ENCODE measurements at places on chromosomes 16 and 17. TPM values are rescaled to one million over a fixed set of nuclear protein-coding genes. Genes with fewer than 3 reads are reported as not detected.

DNA sequence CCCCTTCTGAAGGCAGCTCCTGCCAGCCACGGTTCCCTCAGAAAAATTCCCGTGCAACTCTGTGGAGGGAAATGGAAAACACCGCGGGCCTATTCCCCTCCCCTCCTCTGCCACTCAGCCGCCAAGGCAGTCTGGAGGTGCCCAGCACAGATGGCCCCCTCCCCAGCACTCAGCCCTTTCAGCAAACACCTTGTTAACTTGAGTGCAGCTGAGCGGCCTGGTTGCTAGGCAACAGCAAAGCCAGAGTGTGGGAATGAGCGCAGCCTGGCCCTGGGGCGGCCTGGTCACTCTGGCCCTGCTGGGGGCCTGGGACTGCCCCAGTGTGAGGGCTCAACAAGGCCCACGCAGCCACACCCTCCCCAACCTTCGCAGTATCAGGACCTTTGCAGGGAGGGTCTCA, 32.8 kb downstream of the CACNA1G start:
- no peak for DNase-seq

DNA sequence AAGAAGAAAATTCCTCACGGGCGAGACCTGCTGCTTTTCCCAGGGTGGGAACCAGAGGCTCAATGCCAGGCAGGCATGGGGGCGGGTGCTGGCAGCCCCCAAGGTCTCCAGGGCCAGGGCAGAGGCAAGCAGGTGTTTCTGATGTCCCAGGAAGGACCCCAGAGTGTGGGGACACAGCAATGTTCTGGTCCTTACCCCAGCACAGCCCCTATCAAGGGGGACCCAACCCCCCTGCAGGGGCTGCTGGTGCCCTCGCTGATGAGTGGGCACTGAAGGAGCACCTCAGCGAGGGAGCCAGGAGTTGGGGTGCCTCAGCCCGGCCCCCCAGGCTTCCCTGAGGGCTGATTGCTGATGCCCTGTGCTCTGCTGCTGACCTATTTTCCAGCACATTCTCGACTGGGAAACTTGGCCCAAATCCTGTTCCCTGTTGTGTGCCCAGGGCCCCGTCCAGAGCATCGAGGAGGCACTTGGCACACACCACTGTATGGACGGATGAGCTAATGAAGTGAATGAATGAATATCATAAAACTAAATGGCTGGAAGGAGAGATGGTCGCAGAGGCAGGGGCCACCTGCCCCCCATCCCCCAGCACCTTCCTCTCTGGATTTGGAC, 2.8 kb downstream of the DBNDD1 start:
- DNase-seq = no peak

DNA sequence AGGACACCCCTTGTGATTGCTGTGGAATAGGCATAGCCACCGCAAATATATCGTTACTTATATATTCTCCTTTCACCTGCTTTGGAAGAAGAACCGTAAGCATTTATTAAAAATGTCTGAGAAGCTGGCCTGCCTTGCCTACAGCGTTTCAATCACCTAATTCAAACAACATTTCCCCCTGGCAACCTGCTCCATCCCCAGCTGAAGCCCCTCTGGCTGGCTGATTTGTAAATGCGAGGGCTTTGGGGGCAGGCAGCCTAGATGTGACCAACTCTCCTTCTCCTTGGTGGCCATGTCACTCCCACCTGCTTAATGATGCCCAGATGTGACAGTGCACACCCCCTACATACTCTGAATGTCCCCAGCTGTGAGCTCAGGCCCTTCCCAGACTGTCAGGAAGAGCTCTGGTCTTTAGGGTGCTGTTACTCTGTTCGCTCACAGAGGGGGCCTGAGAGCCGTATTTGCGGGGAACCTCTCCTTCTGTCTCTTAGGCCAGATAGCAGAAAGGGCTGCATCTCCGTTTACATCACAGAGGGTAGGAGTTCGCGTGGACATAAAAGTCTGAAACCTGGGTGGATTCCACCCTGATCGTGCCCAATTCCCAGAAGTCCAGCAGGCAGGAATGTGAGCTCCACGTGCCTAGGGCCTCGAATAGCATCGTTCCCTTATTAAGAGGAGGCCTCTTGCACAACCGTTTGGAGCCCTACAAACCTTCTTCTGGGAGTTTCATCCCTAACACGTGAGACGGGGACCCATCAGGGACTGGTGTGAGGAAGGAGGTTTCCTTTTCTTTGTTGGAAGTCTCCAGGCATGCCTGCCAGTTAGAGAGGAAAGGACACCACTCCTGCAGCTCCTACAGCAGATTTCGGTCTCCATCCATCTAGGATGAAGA, 2.4 kb upstream of the SDK2 start:
- no peak for DNase-seq

DNA sequence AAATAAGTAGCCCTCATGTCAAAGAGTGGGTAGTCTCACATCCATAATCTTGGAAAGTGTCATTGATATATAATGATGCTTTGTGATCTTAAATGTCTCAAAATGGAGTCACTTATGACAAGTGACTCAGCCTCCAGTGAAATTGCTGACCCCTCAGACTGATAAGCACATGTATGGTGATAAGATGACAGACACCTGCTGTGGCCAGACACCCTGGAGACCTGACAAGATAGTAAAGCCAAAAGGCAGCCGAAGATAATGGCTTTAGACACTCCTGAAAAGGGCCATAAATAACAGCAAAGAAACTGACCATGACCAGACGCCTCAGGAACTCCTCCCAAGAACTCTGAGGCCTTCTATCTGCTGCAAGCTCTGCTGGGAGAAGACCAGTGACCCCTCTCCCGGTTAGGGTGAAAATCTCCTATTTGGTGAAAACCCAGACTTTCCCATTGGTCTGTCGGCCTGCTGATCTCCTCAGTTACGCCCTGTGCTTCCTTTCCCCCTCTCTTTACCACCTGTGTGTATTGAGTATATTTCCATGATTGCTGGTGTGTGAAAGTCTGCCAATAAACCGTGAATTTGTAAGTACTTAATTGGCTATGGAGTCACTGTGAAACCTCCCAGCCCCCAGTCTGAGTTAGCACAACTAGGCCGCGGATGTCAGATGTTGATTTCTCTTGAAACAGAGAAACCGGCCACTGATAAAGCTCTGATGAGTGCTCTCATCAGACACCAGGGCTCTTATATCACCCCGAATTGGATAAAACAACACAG, 226.7 kb upstream of the MYOCD start:
- no peak for DNase-seq

- DNase-seq = no peak
Observed at GRCh38 chr16:21524068-21524751, 75.2 kb upstream of the METTL9 start.

- no peak for DNase-seq
Observed at GRCh38 chr17:61221597-61222471, 177.8 kb upstream of the TBX2 start.

DNA sequence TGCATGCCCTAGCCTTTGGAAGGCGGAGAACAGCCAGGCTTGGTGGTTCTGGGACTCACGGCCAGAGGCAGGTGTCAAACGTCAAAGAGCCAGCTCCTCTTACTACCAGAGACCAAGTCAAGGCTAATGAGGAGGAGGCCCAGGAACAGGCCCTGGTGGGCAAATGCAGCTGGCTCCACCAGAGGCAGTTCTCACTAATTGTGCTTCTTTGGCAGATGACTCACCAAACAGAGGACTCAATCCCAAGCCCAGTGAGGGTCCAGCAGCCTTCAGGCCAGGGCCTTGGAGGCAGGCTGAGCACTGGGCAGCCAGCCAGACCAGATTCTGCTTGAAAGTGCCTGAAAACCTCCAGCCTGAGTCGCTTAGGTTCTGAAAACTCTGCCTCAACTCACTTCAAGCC, 336.5 kb upstream of the CDH5 start:
- no peak for DNase-seq

GRCh38 chr16:57883953-57884654, 81.8 kb upstream of the KIFC3 start:
- DNase-seq = no peak

GRCh38 chr17:67602974-67603373, 114.8 kb upstream of the NOL11 start:
- peak; percentile 70 for DNase-seq

DNA sequence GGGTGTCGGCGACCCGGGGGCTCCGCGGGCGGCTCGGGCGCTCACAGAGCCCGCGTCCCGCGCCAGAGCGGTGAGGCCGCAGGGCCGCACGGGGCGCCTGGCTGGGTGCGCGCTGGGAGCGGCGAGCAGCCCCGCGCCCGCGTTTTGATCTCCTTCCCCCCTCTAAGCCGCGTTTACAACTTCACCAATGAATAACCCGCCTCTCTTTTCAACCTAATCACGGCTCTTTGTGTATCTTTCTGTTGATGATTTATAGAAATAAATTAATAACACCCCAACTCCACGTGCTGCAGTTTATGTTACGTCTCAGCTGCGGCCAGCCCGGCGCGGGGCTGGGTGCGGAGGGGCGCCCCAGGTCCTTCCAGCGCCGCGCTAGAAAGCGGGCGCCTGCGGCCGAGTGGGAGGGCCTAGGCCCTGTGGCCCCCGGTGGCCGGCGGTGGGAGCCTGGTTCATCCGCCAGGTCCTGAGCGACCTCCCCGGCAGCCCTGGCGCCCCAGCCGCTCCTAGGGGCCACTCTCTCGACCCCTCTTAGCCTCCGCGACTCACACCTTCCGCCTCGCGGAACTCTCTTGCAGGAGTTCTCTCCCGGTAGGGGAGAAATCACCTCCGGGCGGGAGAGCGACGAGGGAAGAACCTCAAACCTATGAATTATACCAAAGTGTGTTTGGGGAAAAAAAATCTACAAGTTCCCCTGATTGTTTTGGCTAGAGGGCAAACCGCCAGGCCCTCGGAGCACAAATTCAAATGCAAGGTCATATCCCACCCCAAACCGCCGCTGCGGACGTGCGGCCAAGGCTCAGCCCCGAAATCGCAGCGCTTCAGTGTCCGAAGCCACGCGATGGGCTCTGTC, 1.9 kb downstream of the HNF1B start:
- no peak for DNase-seq

GRCh38 chr17:68457539-68458259, 403 bp upstream of the WIPI1 start:
- DNase-seq = peak; percentile 97

The RAMP2 gene
- not detected for total RNA-seq

The CA5A gene
- not detected for total RNA-seq

The NPIPA2 gene
- 4.3 TPM for total RNA-seq

The MT4 gene
- total RNA-seq = not detected

The NHERF2 gene
- total RNA-seq = 5.3 TPM

The TMEM220 gene
- 8.9 TPM for total RNA-seq
